Activated CD4-positive, alpha-beta T cell treated with anti-CD3 and anti-CD28 coated beads for 4 hours (primary cell): ENCODE measurements at places on chromosomes 16 and 17.

GRCh38 chr17:75827308-75828075, 16.7 kb downstream of the UNC13D start:
- peak; percentile 72 for DNase-seq

GRCh38 chr17:75024686-75025397, 12.4 kb downstream of the MRPL58 start:
- DNase-seq = no peak

- no peak for DNase-seq
Measured at GRCh38 chr16:69057400-69058378, 47.8 kb upstream of the HAS3 start.

GRCh38 chr17:4152471-4152870, 9.5 kb downstream of the CYB5D2 start:
- no peak for DNase-seq

GRCh38 chr17:65025297-65025696, 31.2 kb downstream of the GNA13 start:
- DNase-seq = no peak

- DNase-seq = peak; percentile 38
Measured at GRCh38 chr17:80034791-80035686, 633 bp downstream of the TBC1D16 start.

GRCh38 chr17:74512624-74513091, 18.6 kb downstream of the CD300LB start:
- no peak for DNase-seq

DNA sequence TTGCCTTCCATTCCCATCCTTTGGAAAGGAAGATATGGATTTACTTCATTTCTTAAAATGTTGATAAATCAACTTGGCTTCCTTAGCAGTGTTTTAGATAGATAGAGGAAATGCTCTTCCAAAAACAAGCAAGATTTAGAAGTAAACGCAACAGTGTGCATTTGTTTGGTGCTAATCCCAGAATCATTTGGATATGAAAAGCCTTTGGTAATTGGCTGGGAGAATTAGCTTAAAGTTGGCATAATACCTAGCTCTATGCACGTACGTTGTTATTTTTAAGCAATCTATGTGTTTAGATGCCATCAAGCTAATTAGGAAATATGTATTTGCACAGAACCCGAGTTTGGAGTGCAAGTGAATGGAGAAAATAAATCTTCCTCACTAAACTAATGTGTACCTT, 415.3 kb downstream of the GRIN2A start:
- no peak for DNase-seq

DNA sequence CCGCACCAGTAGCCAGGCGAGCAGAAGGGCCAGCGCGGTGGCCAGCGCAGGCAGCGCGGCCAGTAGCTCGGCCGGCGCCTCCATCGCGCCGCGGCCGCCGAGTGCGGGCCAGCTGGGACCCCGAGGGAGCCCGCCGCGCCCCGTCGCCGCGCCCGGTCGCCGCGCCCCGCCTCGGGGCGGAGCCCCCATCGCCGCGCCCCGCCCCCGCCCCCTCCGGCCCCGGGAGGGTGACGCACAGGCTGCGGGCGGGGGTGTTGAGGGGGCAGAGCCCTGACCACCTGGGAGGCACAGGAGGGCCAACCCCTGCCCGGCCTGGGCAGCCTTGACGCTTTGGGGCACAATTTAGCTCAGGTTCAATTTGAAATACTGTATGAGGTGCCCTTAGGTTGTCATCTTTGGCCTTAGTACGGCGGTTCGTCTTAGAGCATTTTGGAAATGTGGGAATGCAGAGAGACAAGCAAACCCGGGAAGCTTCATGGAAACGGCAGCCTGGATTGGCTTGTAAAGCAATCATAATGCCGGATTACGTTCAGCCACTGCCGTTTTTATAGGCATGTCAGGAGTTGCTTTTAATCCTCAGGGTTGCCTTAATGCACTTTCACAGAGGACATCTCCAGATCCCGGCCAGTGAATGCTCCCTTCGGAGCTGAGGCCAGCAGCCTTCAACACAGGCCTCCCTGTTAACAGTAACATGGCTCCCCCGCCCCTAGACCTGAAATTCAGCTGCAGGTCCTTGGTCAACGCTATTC, at the start of gene MXRA7:
MXRA7 (minus strand) TSS at position 103 of the 749 bp plus-strand sequence; CDS start at position 84, 19 bp downstream.
- peak; percentile 59 for DNase-seq

DNA sequence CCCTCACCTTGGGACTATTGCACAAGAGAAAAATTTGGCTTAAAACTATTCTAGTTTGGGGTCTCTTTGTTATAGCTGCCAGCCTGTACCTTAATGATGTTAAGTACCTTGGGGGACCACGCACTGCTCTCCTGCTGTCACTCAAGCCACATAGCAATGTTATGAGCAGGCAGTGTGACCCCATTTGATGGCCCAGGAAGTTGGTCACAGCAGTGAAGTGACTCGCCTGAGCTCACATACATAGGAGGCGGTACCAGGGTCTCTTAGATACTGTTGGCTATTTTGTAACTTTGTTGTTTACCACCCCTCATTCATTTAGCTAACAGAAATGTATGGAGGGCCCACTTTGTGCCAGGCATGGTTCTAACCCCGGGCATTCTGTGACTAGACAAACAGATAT, 16.4 kb downstream of the KCNG4 start:
- DNase-seq = no peak

GRCh38 chr16:80034469-80034826, 433.9 kb upstream of the MAF start:
- no peak for DNase-seq

DNA sequence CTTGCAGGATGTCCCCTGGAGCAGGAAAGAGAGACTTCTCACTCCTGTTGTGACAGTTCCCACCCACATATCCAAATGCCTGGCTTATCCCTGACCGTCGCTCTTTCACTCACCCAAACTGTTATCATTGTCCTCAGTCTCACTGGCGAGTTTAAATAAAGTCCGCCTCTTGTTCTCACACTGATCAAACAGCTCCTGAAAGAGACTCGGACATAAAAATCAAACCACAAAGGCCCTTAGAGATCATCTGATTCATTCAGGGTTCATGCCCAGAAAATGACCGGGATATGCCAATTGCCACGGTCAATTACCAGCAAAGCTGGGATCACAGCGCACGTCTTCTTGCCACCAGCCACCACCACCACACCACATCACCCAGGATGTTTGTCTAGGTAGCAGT, 19.9 kb downstream of the GGA3 start:
- DNase-seq = no peak

GRCh38 chr17:78395155-78395554, 16.7 kb downstream of the PGS1 start:
- DNase-seq = no peak

DNA sequence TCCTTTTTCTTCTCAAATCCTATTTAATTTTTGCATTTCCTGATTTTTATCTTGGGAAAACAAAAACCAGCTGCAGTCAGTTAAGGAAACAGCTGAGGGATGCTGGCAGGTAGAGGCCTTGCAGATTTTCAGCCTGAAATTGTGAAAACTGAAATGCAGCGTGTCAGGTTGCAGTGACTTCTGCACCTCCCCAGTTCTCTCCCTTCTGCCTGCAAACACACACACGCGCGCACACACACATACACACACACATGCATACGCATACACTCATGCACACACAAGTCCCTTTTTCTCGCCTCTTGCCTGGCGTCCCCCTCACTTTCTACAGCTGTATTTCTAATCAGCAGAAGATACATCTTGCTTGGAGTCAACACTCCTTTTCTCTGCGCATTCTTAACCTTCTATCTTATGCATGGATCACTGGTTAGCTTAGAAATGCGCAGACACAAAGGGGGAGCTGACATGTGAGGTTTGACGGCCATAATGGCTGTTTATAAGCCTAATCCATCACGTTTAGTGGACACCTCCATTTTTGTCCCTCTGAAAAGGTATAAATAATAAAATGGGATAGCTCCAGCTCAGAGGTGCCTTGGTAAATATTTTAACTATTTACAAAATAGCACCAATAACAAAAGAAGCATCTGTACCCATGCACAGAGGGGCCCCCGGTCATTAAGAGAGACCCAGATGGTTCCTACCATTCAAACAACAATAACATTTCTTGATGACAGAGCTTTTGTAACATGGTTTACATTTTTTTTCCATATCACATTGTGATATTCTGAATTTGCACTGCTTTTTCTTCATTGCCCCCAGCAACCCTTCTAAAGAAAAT, 392.1 kb upstream of the SALL1 start:
- DNase-seq = no peak

DNA sequence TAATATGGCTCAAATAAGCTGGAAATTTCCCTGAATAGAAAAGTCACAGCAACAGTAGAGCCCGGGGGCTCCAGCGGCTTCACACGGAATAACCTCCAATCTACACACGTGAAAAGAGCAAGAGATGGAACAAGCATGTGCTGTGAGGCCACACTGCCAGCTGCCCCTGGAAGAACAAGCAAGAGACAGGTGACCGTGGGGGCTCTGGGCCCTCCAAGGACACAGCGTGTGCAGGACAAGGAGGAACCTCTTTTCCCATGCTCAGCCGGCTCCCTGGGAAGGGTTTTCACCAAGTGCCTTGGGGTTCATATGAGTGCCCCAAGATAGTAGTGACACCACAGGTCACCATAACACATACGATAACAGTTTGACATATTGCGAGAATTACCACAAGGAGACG, 110.2 kb upstream of the ZNF750 start:
- DNase-seq = no peak

- no peak for DNase-seq
Measured at GRCh38 chr17:77555741-77556291, 402.7 kb upstream of the TNRC6C start.

DNA sequence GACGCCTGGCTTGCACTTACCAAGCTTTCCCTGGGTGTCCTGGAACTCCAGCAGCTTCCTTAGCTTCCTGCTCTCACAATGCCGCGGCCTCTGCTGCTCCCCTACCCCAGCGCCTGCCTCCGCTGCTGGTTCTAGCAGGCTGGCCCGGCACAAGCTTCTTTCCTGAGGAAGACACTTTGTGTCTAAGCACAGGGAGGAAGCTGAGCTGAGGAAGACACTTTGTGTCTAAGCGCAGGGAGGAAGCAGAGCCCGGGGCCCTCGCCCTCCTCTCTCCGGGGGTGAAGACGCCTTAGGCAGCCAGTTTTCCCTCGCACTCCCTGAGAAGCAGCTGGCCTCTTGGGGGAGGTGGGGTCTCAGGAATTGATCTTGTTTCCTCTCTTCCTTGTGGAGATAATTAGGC, 64.9 kb downstream of the PLD6 start:
- no peak for DNase-seq

GRCh38 chr16:49620869-49621240, 235.1 kb downstream of the ZNF423 start:
- no peak for DNase-seq

GRCh38 chr17:50647187-50647586, 12.5 kb downstream of the ABCC3 start:
- DNase-seq = no peak

DNA sequence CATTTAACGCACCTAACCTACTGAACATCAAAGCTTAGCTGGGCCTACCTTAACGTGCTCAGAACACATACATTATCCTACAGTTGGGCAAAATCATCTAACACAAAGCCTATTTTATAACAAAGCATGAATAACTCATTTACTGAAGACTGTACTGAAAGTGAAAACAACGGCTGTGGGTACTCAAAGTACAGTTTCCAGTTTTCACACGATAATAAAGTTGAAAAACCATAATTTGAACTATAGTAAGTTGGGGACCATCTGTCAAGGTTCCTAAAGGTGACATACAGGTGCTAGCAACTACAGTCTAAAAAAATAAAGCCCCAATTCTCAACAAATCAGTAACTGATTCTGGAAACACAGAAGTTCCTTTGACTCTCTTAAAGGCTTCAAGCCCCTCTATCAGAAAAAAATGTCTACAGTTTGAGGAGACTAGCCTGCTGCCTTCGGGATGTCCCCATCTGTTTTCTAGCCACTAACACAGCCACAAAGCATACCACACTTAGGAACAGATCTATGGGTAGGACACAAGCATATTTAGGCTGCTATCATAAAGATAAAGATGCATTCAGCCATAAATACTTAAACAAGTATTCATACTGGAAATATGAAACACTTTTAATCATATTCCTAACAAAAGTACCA, 71.3 kb downstream of the KANSL1 start:
- DNase-seq = no peak

DNA sequence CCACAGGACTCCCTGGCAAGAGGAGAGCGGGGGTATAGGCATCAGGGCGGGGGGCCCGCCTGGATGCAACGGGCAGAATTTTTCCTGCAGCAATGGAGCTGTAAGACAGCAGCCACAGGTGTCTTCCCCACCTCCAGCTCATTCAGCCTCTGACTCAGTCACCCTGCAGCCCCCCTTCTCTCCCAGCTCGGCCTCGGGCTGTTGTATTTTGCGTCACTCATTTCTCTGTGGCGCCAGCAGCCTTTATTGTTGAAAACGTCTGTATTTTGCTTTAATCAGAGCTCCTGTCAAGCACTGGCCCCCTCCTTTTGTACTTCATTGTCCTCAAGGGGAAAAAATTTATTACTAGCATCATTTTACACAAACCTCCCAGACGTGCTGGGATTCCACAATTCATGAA, 117.7 kb downstream of the WSCD1 start:
- no peak for DNase-seq

DNA sequence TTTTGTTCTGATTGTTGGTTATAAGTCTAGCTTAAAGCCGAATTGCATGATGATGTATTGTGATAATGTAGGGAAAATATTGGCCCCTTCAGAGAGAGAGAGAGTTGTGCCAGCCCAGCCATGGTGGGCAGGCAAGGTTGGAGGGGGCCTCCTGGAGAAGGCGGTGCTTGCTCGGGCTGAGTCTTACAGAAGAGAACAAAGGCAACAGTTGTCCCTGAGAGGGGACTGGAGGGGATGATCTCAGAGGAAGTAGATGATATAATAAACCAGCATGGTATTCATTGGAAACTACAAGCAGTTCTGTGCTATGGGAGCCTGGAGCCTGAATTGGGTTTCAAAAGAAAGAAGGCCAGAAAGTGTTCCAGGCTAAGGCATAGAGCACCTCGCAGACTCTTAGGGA, 173.8 kb downstream of the RPTOR start:
- DNase-seq = no peak

DNA sequence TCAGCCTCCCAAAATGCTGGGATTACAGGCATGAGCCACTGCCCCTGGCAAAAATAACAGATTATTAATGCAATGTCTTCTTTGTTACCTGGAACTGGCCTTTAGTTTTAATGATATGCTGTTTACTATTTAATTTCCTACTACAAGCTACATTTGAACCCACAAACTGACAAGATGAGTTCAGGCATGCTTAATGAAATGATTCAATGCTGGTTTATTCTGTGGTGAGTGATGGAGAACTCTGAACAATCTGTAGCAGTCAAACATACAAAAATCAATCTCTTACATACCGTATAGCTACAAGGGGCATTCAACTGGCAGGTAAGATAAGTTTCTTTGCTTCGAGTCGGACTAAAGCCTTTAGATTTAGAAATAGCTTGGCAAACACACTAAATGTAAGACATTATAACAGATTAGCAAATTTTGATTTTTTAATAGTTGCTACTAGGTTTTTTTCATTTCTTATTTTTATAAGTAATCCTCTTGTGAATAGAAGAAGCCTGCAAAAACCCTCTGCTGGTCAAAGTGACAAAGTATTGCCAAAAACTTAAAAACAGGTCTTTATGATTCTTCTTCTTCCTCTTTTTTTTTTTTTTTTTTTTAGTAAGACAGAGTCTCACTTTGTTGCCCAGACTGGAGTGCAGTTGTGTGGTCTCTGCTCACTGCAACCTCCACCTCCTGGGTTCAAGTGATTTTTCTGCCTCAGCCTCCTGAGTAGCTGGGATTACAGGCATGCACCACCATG, 138.5 kb downstream of the SSH2 start:
- DNase-seq = no peak
